ENCODE measurements at places on chromosomes 3 and 15.

DNA sequence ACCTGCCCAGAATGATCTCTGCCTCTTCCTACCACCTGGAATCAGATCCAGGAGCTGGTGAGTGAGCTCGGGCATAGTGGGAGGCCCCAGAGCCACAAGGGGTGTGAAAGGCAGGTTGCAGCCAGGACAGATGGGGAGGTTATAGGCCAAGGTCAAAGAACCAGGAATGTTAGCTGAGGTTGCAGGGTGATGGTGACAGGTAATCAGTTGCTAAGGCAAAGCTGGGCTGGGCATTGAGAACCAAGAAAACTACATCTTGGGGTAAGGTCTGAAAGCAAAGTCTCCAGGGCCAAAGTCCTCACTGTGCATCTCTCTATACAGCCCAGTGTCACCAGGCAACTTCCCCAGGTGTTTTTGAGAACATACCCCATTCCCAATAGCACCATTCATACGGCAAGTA, 38.4 kb upstream of the SLC6A11 start:
- DNase-seq: no peak

DNA sequence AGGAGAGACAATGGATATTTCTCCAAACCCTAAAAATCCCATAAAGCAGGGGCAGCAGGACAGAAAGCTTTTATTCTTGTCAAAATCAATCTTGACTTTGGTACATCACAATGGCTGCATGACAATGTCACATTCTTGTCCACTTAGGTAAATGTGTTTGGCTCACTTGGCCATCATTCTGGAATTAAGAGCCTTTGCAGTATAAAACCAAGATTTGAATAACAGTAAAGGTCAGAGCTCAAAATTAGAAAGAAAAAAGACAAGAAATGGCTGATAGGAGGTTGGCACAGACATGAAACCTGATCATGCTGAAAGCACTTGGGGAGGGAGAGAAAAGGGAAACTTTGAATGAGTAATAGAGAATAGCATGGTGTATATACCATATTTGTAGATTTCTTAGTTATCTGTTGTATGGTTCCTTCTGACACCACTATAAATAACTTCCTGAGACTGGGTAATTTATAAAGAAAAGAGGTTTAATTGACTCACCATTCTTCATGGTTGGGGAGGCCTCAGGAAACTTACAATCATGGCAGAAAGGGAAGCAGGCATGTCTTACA, 158.5 kb upstream of the SGO1 start:
- no peak for DNase-seq

DNA sequence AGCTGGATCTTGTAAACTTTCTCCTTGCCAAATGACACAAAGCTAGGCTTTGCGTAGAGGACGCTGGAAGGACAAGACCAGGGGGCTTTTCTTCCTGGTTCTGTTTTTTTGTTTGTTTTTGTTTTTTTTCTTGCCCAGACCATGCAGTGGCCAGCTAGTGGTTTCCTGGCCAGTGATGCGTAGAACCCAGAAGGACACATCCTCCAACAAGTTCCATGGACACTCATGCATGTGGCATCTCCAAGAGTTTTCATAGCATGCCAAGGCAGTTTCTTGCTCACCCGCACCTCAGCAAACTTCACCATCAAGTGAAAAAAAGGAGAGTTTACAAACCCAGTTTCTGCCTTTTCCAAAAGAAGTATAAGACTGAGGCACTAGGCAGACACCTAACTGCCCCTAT, 46.1 kb upstream of the TMCO5A start:
- DNase-seq: no peak

DNA sequence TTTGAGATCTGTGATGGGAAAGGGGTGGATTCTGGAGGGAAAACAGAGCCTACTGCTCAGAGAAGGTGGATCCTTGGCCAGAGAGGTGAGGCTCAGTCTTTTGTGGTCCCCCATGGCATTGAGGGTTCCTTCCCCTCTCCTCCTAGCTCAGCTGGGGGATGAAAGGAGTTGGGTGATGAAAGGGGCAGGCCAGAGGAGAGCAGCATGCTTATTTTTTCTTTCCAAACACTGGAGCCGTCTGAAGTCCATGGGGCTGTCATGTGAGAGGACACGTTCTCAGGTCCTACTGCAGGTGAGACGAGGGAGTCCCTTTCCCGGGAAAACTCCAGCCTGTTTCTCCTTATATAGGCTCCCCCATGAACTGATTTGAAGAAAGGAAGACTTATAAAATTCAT, 71.4 kb downstream of the SCN5A start:
- no peak for DNase-seq

DNA sequence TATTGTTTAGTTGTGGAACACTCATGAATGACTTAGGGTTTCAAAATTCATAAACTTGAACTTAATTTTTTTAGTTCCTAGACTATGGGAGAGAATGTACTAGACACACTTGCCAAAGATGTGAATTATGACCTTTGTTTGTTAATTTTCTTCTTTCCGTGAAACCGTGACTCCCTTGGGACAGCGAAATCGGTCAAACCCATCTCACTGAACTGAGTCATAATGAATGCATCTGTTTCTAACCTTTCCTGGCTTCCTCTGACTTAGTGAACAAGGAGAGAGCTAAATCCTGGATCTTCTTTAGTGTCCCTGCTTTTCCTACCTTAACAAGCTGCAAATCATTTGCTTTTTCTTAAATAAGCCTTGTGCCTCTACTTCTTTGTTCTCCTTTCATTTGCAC, 85.5 kb downstream of the LARS2 start:
- no peak for DNase-seq
